ENCODE measurements at places on chromosomes 6 and 20. TPM values are rescaled to one million over a fixed set of nuclear protein-coding genes. Genes with fewer than 3 reads are reported as not detected.

Gene PGC
- polyA plus RNA-seq, result 1.6 TPM

Gene DSTN
- polyA plus RNA-seq, result 552 TPM

Gene TCF15
- polyA plus RNA-seq, result 3.0 TPM

Gene TSPO2
- polyA plus RNA-seq, result not detected

- DNase-seq, result no peak
Measured at GRCh38 chr6:38348371-38348770, 291.4 kb downstream of the BTBD9 start.

- no peak for DNase-seq
Measured at GRCh38 chr6:117733341-117733740, 58.1 kb downstream of the NUS1 start.

DNA sequence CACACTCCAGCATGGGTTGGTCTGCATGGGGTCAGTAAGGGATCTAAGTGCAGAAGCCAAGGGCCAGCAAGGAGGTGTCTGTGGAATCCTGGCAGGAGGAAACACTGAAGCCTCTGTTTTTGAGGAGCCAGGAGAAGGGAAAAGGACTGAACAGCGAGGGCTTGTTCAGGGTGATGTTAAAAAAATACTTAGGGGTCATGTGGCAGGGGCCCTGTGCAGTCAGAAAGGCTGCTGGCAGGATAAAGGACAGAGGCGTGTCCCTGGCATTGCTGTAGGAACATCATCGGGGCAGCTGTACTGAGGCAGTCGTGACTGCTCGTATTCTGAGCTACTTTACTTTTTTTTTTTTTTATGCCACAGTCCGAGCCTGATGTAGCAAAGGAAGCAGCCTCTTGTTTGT is 127.1 kb upstream of the ZFP64 start:
- no peak for DNase-seq
